ENCODE measurements at places on chromosomes 5 and 9. TPM values are rescaled to one million over a fixed set of nuclear protein-coding genes. Genes with fewer than 3 reads are reported as not detected.

The MOCS2 gene
- polyA plus RNA-seq = 41.2 TPM

The NR5A1 gene
- polyA plus RNA-seq = not detected

The CNTNAP3B gene
- 5.6 TPM for polyA plus RNA-seq

DNA sequence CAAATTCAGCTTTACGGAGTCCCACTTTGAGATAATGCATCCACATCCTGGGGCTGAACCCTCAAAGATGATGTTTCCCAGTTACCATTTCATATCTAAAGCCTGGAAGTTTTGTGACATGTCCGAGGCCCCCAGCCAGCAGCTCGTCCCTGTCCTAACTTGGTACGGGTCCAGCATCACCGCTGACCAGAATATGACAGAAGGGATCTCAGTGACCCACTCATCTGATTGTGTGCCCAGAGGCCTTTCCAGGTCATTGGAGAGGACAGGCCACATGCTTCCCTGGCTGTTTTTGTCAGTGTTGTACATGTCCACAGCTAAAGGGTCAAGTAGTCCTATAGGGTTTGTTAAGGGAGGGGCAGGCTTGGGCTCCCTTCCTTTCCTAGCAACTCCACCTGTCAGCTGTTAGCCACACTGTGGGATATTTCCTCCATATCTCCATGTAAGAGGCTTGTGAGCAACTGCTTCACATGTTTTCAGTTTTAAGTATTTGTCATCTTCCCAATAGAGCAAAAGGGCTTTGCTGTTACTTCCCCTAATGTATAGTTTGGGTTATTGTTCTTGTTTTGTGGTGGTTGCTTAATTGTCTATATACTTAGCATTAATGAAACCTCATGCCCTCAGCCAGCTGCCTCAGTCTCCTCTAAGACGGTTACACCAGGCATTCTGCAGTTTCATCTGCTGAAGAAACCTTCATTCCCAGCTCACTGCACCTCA is 33.4 kb downstream of the SECISBP2 start:
- DNase-seq = no peak

- no peak for DNase-seq
These were observed 20.0 kb upstream of the NPM1 start for GRCh38 chr5:171367424-171368370.

DNA sequence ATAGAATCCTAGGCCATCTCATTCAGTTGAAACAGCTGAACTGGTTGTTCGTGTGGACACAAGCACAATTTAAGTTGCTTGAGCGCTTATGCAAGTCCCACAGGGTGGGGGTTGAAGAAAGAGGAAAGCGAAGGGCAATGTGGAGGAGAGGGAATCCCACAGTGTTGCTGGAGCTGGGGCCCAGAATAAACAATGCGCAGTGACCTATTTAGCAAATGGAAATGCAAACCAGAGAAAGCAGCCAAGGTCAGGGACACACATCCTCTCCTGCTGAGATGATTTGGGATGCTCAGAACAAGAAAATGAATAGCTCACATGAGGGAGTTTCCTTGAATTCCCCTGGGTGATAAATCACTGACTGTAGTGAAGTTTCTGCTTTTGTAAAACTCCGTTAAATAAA is 838.3 kb downstream of the TLE4 start:
- DNase-seq = peak; percentile 85

GRCh38 chr5:42799668-42800114 is 12.0 kb downstream of the SELENOP start:
- DNase-seq = no peak

DNA sequence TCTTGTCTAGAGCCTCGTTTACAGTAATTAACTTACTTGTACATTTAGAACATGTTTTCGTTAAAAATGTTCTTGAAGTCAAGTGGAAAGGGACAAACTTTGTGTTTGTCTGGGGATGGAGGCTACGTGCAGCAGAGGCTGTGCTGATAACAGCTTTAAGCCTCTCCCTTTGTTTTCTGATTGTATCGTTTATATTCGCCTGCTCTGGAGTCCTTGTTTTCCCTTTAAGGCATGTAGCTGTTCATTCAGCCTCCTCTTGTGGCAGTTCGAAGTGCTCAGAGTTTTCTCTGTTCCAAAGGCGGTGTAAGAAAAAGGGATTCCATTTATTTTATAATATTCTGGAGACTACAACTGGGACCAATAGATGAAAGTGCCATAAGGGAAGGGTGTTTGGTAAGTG is 1.9 kb downstream of the SLC36A1 start:
- DNase-seq = no peak

DNA sequence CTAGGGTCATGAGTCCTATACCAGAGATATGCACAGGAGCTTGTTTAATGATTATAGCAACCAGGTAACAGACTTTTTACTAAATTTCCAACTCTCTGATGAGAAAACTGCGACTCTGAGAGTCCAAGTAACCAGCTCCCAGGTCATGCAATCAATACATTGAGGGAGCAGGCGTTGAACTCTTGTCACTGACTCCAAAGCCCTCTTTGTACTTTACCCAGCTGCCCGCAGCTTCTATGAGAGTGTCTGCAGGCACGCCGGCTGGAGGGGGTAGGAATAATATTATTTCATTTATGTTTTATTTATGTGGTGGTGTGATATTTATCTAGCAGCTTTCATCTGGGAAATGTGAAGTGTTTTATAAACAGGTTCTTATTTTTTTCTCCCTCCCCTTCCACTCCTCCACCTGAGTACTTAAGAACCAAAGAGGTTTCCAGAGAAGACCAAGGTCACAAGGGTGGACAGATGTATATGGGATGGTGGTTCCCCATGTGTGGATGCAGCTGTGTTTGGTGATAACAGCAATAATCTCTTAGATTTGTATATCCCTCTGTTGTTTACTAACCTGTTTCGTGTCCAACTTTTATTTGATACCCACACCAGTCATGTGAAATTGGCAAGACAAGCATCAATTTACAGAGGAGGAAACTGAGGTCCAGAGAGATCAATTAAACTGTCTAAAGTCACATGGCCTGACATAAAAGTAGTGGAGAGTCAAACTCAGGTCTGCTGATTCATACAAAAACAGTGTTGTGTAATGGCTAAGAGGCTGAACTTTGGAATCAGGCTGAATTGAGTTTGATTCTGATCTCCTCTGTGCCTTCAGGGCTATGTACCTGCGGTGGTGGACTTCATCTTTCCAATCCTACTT is 140.2 kb upstream of the TRIM32 start:
- DNase-seq = no peak

- peak; percentile 64 for DNase-seq
These were observed 267.5 kb downstream of the ZSWIM6 start for GRCh38 chr5:61599370-61600122.

GRCh38 chr5:175742290-175742994 is 84.6 kb downstream of the HRH2 start:
- DNase-seq = no peak
